Brain (organoid and tissue), 16 donors: ENCODE measurements at places on chromosomes 7 and 10. TPM values are rescaled to one million over a fixed set of nuclear protein-coding genes. Genes with fewer than 3 reads are reported as not detected.

DNA sequence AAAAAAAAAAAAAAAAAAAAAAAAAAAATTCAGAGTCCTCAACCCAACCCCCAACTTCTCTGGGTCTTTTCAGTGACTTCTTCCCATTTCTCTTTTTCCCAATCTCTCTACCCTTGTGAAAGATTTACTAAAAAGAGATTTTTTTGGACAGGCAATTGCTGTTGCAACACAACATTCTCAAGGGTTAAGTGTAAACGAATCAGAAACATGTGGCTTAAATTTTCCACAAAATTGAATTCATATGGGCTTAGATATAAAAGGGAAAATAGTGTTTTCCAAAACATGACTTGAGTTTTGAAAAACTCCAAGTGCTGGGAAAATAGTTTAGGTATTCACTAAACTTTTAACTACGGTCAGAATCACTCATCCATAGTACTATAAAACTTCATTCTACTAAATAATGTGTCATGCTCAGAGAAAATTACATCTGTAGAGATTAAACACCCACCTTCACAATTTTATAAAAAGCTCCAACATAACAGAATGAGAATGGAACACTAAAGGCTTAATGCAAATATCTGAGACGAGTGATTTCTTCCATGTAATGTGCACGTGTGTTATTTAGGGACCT is 643.1 kb downstream of the PARD3 start:
- DNase-seq, result no peak

DNA sequence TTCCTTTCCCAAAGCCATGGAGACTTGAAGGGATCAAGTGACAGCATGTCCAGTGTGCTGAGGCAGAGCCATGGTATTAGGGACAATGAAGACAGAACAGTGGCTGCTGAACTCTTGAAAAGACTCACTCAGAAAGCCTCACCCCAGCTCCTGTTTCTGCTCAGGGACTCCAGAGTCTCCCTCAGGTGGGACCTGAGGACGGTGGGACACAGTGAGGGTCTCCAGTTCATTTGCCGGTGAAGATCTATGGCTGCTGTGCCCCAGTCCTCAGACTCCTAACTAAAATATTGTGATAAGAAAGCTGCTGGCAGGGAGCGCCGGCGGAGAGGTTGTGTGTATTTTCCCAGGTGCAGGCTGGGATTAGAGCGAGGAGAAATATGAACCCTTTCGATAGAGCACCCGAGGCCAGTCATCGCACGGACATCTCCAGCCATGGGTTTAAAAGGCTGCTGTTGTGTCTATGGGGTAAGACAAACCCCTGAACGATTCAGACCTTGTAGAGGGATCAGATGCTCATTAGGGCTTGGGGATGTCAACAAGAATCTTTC is 57.2 kb downstream of the C7orf25 start:
- no peak for DNase-seq

DNA sequence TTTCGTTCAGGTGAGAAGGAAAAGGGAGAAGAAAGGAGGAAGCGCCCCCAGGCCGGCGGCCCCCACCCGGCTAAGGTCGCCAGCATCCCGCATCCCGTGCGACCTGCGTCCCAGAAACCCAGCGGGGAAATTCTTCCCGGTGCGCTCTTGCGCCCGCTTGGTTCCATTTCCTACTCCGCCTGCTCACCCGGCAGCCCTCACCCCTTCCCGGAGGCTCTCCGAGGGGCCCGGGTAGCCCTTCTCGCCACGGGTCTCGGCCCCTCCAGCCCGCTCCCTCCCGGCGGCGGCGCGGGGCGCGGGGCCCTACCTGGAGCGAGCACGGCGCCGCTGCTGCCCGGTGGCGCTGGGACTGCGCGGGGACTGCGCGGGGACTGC is at the start of gene PRKCQ:
PRKCQ (minus strand) TSS at position 373 of the 375 bp plus-strand sequence. CDS start 65,141 bp downstream, outside the sequence.
- DNase-seq, result peak; percentile 41

- peak; percentile 46 for DNase-seq
Measured at GRCh38 chr7:94295850-94296249, 98.8 kb upstream of the COL1A2 start.

MBL2 gene
- not detected for polyA plus RNA-seq

DNA sequence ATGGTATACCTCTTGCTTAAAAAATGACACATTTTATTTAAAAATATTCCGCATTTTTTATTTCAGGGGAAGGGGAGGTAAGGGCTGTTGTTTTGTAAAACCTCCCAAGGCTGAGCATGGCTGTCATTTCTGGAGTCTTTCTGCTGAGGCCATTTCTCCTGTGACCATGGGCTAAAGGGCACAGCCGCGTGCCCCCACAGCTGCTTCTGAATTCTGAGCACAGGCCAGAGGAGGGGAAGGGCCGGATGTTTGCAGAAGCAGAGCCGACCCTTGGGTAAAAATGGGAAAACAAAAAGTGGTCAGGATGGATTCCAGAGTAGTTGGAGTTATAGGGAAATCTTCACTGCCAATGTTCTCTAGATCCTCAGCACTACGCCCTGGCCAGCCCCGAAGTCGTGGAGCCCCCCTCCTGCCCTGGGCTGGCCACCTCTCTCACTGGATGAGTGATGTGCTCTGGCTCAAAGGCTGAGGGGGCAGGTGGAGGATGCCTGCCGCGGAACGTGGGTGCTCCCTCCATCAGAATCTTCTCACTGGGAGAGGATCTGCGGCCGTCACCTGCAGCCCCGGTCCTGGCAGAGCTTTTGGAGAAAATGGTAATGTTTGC is 131.3 kb upstream of the ZEB1 start:
- no peak for DNase-seq

- no peak for DNase-seq
Measured at GRCh38 chr7:117997862-117998825, 124.9 kb upstream of the CTTNBP2 start.

LIPK gene
- not detected for polyA plus RNA-seq

- no peak for DNase-seq
Measured at GRCh38 chr7:196283-196682, 3.9 kb downstream of the FAM20C start.

DNA sequence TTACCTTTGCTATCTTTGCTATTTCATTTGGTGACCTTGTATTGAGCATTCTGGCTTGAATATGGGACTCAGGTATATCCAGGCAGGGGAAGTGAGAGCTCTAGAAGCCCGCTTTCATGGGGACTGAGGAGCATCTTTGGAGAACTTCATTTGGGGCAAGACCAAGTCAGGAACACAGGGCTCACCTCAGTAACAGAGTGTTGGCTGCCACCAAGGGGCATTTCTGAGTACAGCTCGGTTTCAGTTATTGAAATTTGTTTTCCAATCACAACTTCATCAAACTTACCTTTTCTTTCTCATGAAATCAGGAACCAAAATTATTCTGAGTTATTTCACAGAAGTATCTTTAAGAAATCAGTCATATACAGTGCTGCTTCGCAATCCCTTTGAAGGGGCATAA is 337.2 kb downstream of the C7orf25 start:
- DNase-seq, result peak; percentile 22

DNA sequence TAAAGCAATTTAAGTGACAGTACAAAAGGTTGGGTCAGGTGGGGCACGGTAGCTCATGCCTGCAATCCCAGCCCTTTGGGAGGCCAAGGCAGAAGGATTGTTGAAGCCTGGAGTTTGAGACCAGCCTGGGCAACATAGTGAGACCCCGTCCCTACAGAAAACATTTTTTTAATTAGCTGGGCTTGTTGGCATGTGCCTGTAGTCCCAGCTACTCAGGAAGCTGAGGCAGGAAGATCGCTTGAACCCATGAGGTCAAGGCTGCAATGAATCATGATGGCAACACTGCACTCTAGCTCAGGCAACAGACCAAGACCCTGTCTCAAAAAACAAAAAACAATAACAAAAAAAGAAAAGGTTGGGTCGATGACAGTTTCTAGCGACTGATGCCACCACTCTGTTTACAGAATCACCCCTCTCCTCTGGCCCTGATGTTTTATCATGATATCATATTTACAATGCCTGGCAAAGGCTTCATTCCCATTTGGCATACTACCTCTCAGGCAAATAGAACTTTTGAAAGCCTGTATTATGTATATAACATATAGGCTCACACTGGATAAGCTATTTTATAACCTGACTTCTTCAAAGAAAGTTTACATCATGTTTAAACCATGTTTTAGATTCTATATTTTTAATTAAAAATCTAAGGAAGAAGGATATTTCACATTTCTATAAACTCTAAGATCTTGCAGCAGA is 558 bp upstream of the ABCC2 start:
- DNase-seq, result no peak

GRCh38 chr7:141700848-141701371 is 1.1 kb downstream of the DENND11 start:
- peak; percentile 36 for DNase-seq

PAX4 gene
- polyA plus RNA-seq, result not detected

ACBD7 gene
- polyA plus RNA-seq, result 35.4 TPM

TACR2 gene
- 1.0 TPM for polyA plus RNA-seq

DNA sequence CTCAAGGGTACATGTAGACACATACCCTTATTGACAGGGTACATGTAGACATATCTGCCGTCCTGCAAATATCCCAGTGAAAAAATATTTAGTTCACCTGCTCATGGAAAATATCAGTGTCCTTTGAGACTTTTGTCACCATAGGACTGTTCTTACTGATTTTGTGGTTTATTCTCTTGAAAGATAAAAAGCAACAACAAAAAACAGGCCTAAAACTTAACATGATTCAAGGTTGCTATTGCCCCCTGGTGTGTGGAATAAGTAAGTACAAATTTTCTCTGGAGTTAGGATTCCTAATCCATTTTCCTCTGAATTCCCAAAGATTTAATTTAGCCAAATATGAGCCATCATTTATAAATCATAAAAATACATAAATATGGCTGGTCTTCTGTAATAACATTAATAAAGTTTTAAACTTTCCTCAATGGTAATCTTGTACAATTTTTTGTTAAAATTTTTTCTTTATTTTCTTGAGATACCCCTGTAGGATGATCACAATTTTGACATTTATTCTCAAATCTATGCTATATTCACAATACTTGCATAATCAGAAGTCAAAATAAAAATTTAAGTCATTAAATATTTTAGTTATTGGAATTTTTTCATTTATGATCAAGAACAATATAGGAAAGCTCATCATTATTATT is 741.4 kb upstream of the POT1 start:
- no peak for DNase-seq

DNA sequence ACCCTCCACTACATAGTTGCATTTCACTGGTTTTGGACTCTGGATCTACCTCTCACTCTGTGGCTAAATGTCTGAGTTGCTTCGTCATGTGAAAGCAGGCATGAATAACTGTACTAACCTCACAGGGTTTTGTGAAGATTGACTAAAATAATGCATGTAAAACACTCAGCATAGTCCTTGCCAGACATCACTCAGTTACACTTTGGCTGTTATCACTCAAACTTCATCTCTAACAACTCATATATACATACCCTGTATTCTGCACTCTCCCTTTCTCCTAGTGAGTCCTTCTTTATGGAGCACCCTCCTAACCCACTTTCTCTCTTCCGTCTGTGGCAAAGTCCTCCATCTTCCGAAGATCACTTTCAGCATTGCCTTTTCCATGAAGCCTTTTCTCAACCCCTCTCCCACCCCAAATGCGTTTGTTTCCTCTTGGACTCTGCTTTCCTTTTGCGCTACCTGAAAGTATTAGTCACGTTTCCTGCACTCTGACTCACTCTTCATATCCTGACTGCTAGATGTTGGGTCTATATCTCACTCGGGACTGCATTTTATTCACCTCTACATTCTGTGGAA is 72.6 kb downstream of the OSBPL3 start:
- no peak for DNase-seq

DENND2A gene
- polyA plus RNA-seq, result 49.3 TPM

- DNase-seq, result peak; percentile 69
Measured at GRCh38 chr7:115379321-115379720, 457.4 kb downstream of the MDFIC start.

DNA sequence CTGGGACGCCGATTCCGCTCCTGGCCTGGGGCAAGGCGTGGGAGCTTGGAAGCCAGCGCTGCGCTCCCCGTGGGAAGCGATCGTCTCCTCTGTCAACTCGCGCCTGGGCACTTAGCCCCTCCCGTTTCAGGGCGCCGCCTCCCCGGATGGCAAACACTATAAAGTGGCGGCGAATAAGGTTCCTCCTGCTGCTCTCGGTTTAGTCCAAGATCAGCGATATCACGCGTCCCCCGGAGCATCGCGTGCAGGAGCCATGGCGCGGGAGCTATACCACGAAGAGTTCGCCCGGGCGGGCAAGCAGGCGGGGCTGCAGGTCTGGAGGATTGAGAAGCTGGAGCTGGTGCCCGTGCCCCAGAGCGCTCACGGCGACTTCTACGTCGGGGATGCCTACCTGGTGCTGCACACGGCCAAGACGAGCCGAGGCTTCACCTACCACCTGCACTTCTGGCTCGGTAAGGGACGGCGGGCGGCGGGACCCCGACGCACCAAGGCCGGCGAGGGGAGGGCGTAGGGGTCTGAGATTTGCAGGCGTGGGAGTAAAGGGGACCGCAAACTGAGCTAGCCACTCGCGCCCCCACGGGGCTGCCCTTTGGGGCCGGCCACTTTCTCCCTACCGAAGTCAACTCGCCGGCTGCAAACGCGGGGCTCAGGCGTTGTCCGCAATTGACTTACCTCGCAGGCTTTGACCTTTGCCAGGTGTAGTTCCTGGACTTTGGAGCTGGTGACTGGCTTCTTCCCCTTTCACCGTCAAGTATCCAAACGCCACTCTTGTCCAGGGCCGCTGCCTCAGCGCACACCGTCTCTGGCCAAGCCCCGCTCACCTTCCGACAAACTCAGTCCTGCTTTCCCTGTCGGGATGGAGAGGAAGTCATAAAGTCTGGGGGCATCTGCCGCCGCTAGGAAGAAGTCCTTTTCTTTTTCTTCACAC is at the start of gene SCIN:
SCIN (plus strand) TSS at position 187 of the 928 bp plus-strand sequence; CDS start at position 254, 67 bp downstream.
- DNase-seq, result peak; percentile 52

DNA sequence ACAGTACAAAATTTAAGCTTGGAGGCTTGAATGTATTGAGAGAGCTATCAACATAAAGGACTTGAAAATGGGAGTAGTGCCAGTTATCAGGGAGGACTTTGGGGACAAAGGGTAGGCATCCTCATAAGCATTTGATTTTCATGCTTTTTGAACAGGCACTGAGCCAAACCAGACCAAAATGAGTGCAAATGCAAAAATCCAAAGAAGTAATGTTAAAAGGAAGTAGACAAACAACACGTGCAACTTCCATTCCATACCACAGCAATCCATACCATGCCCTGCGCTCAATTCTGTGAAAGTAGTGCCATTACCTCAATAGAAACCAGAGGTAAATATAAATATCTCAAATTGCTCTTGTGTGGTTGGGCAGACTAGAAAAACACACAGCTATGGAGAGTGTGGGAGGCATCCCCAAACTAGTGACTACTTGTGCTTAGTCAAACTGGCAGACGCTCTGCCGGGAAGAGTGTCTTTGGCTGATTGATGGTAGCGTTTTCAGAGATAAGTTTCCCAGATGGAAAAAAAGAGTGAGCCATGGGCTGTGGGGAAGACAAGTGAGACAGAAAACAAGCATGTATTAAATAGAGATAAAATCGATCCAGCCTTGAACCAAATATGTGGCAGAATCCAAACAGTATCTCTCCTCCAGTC is 161.5 kb downstream of the CREB5 start:
- no peak for DNase-seq
